ENCODE measurements at places on chromosomes 4 and X. TPM values are rescaled to one million over a fixed set of nuclear protein-coding genes. Genes with fewer than 3 reads are reported as not detected.

DNA sequence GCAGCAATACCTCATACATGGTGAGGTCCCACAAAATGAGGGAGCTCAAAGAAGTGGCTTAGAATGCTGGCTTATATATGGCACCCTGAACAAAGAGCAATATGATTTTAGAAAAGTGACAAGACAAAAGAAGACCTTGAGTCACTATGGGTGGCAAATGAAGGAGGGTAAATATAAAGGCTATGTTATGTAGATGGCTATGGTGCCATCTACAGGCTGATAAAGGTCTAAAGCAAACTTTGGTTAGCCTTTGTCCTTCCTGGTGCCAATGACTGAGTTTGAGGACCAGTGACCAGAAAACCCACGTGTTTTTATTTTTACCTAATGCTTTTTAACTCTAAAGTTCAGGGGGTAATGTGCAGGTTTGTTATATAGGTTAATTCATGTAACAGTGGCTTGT, 151.8 kb downstream of the CCNG2 start:
- no peaks in the 10 kb centered on the region for H3K27me3 ChIP-seq
- H3K36me3 ChIP-seq, result no peaks in the 10 kb centered on the region
- no peak for DNase-seq
- no peak overlapping the region for H3K4me3 ChIP-seq

DNA sequence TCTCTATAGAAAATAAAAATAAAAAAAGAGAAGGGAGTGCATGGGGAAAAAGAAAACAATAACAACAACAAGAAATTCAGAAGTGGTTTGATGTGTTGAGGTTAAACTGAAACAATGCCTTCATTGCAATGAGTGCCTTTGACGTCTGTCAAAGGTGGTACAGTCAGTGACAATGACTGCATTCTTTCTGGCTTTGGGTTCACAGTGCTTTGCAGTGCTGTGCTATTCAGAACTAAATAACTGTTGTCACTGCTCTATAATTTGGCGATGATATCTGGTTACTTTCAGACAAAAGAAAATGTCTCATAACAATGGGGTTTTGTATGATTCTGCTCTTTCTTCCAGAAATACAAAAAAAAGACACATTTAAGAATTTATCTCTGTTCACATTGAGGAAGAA, 488.6 kb upstream of the MAGEB2 start:
- H3K27me3 ChIP-seq, result no peaks in the 10 kb centered on the region
- no peaks in the 10 kb centered on the region for H3K36me3 ChIP-seq
- no peak overlapping the region for H3K27ac ChIP-seq
- H3K4me3 ChIP-seq, result no peak overlapping the region
- no peaks in the 10 kb centered on the region for H3K4me1 ChIP-seq

The MAPK10 gene
- 0.87 TPM for total RNA-seq

DNA sequence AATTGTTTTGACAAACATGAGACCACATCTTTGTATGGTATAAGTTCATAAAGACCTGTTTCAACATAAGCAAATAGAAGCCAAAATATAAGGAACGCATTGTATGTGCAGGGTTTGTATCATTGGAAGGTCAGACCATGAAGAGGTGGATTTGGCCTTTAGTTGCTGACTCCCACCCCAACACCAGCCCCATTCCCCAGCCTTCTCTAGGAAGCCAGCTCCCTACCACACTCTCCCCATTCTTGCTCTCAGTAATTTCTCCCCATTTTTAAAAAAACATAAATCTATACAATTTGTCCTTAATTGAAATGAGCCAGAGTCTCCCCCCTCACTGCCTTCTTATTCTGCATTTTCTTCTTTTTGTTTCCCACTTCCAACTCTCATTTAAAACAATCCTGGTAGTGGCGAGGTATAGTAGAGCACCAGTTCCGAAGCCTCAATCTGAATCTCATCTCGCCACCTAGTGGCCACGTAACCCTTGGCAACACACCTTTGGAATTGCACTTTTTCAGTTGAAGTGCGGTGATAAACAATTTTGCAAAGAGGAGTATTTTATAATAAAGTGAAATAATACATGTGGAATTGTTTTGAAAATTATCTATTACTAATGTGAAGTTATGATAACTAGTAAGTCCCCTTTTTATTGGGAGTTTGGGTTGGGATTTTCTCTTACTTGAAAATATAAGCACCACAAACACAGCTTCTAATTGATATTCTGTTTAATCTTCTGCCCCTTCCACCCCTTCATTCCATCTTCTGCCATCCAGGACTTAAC, 126.6 kb downstream of the ASB9 start:
- DNase-seq, result peak; percentile 55
- no peaks in the 10 kb centered on the region for H3K4me1 ChIP-seq
- no peak overlapping the region for H3K27ac ChIP-seq
- H3K4me3 ChIP-seq, result no peak overlapping the region

- H3K4me1 ChIP-seq, result no peaks in the 10 kb centered on the region
- H3K4me3 ChIP-seq, result no peak overlapping the region
- no peak overlapping the region for H3K27ac ChIP-seq
- no peaks in the 10 kb centered on the region for H3K36me3 ChIP-seq
- no peak for DNase-seq
Observed at GRCh38 chrX:10047631-10048030, 80.5 kb downstream of the CLDN34 start.

DNA sequence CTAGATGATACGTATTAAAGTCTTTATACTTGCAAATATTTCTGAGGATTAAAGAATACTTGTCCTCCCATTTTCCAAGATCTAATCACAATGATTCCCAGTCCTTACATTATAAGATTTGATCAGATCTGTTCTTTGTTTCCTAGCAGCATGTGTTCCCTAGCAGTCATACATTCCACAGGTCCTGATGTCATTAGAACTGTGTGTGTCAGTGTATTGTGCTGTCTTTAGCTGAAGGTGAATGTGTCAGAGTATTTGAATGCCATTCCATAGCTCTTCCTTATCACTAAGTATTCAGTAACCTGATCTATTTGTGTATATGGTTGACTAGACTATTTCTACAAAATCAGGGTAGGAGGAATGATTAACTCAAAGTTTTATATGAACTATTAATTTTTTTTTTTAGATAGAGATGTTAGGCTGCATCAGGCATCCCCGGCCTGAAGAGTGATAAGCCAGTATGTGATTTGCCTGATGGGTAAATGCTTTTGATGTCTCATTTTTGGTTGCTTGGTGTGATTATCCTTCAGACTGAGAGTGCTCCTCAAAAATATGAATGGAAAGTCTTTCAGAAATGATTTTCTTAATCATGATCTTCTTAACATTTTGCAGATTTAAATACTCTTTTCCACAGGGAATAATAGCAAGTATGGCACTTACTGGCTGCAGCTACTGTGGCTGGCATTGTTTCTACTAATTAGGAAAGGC, 4.4 kb downstream of the ADGRL3 start:
- H3K36me3 ChIP-seq, result no peaks in the 10 kb centered on the region
- no peak overlapping the region for H3K4me3 ChIP-seq
- H3K27me3 ChIP-seq, result no peaks in the 10 kb centered on the region
- H3K4me1 ChIP-seq, result no peaks in the 10 kb centered on the region
